ENCODE measurements at places on chromosomes 12 and 14.

- DNase-seq = peak; percentile 13
Observed at GRCh38 chr12:14716848-14717444, 20.5 kb upstream of the GUCY2C start.

DNA sequence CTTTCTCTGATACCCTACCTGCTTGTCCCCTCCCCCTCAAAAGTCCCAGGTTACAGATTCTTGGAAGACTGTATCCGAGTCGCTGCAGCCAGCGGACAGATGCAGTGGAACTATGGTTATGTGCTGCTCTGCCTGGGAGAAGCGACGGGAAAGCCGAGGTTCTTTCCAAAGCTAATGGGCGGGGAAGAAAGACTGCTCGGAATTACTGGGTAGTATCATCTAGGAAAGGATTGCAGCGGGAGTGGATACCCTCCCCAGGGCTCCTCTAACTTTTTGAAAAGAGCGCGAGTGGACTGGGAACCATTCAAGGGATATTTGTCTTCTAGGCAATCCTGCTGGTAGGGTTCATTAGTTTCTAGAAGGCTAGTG, 1.4 kb downstream of the PTHLH start:
- no peak for DNase-seq

GRCh38 chr14:52299692-52300278, 14.3 kb upstream of the PTGER2 start:
- no peak for DNase-seq

- no peak for DNase-seq
Observed at GRCh38 chr14:88983755-88984154, 159.3 kb downstream of the TTC8 start.

GRCh38 chr14:63375769-63376168, 57.0 kb upstream of the GPHB5 start:
- no peak for DNase-seq

- no peak for DNase-seq
Observed at GRCh38 chr14:21352587-21352986, 31.2 kb downstream of the SUPT16H start.

- DNase-seq = no peak
Observed at GRCh38 chr12:116545144-116545543, 14.0 kb upstream of the MAP1LC3B2 start.

DNA sequence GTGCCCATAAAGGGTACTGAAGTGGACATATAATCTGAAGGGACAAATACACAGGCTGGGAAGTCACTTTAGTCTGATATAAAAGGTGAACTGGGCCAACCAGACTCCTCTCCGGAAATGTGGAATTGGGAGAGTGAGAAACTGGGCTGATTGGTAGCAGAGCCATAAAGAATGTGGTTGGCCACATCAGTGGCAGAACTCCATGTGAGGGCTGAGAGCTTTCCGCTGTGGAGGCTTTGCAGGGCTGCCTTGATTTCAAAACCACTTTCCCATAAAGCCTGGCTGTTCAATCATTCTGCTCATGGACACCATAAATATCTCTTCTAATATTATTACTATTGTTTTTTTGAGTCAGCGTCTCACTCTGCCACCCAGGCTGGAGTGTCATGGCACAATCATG, 220.3 kb downstream of the MON2 start:
- no peak for DNase-seq

Data from stimulated activated CD8-positive, alpha-beta memory T cell treated with anti-CD3 and anti-CD28 coated beads, Interleukin-4, amount 100 ng/mL, for 1 hour (primary cell).